Stimulated activated CD4-positive, alpha-beta T cell treated with anti-CD3 and anti-CD28 coated beads, Interleukin-12 subunit alpha, Interleukin-12 subunit beta, amount 100 ng/mL, for 48 hours (primary cell): ENCODE measurements at places on chromosomes 11 and 22.

DNA sequence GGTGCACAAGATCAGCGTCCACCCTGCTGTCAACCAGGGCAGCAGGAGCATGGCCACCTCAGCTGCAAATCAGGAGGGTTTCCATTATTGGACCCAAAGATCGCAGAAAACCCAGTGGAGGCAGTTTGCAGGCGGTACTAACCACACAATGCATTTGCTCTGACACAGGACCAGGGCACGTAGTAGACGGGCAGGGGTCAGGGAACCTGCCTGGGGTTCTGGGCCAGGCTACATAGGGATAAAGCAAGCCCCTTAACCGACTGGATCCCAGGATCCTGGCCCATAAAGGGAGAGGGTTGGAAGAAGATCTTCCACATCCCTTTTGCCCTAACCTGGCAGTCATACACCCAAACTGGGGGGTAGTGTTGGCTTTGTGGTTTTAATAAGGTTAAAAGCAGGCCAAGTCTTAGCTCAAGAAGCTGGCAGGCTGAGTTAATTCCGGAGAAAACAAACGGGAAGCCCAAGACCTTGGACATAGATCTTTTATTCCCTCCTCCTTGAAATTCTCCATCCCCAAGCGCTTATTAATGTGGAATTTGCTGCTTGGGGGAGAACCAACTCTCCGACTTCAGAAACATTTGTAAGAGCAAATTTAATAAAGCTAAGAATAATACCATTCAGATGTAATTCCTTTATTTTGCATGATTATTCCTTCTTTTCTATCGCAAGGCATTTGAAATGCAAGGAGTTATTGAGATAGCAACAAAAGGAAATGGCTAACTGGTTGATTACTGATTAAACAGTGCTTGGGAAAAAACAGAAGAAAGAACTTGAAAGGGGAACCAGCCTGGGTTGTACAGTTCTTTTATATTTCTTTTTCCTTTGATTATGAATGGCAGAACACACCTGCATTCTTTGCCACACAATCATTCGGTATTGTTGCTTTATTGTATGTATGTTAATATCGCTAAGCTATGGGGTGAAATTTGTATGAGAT, 6.3 kb upstream of the ARHGAP8 start:
- no peak for DNase-seq

- no peak for DNase-seq
Observed at GRCh38 chr11:100297516-100297915, 389.6 kb upstream of the ARHGAP42 start.

DNA sequence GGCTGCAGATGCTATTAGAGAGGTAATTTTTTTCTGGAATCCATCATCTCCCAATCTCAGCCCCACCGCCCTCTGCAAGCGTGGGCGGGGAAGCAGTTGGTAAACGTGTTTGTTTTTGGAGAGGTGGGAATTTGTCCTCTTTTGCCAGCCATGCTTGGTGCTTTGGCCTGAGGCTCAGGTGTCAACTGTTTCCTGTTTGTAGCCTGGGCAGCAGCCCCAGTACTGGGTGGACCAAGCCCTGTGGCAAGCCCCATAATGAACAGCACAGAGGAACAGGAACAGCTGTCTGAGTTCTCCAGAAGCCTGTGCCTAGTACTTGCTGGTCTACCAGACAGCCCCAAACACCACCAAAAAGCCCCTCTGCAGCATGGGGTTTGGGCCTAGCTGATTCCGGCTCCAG, 39.6 kb downstream of the POU2F3 start:
- DNase-seq, result no peak

GRCh38 chr11:130762638-130763037, 153.6 kb downstream of the SNX19 start:
- DNase-seq, result no peak

- no peak for DNase-seq
Observed at GRCh38 chr11:31780078-31780477, 31.0 kb downstream of the PAX6 start.

DNA sequence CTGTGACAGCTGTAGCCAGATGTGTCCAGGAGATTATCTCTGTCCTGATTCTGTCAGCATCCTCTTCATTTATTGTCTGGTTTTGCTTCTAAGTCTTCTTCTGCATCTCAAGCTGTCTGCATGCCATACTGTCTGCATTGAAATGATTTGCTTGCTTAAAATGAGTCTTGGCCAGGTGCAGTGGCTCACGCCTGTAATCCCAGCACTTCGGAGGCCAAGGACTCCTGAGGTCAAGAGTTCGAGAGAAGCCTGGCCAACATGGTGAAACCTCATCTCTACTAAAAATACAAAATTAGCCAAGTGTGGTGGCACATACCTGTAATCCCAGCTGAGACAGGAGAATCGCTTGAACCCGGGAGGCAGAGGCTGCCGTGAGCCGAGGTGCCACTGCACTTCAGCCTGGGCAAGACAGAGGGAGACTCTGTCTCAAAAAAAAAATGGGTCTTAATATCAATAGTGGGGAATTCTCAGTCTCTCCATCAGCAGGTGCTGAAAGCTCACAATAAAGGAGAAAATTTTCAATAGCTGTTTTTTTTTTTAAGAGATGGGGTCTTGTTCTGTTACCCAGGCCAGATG, 39.2 kb upstream of the AMPD3 start:
- no peak for DNase-seq

GRCh38 chr11:32713496-32713895, 81.0 kb downstream of the CCDC73 start:
- DNase-seq, result no peak

DNA sequence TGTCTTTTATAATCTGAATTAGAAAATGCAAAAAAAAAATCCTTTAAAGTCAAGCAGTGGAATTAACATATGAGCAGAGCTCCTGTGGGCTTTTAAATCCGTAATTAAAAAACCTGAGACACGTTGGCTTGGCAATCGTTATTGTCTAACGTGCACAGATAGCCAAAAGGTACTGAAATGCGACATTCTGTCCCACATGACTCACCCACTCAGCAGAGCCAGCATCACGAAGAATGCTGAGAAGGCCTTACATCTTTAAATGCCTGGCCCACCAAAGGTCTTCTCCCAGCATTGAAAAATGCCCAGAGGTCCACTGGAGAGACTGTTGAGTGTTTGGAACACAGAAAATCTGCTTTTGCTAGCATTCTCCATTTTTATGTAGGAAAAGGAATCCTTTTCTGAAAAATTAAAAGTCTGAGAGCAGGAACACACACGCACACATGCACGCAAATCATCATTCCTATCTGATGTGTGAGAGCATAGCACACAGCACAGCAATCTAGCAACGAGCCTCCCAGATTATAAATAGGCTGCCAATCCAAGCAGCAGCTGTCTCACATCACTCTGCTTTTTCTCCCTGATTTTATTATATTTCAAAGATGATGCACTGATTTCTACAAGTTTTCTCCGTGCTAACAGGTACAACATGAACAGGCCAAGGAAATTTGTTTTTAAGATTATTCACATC, 94.5 kb downstream of the PHF21A start:
- DNase-seq, result no peak

GRCh38 chr11:110125632-110126031, 32.4 kb downstream of the ZC3H12C start:
- no peak for DNase-seq

- no peak for DNase-seq
Observed at GRCh38 chr11:16169956-16170847, 186.1 kb downstream of the SOX6 start.

GRCh38 chr22:30566125-30566524, 8.3 kb downstream of the GAL3ST1 start:
- no peak for DNase-seq

GRCh38 chr22:20988573-20989322, 6.7 kb downstream of the LZTR1 start:
- no peak for DNase-seq

GRCh38 chr11:371716-372590, 2.7 kb downstream of the B4GALNT4 start:
- no peak for DNase-seq

GRCh38 chr11:86749821-86750401, 50.4 kb upstream of the PRSS23 start:
- DNase-seq, result no peak

GRCh38 chr11:21343204-21343603, 673.8 kb downstream of the NELL1 start:
- no peak for DNase-seq

GRCh38 chr22:40232624-40233023, 54.9 kb downstream of the TNRC6B start:
- no peak for DNase-seq

DNA sequence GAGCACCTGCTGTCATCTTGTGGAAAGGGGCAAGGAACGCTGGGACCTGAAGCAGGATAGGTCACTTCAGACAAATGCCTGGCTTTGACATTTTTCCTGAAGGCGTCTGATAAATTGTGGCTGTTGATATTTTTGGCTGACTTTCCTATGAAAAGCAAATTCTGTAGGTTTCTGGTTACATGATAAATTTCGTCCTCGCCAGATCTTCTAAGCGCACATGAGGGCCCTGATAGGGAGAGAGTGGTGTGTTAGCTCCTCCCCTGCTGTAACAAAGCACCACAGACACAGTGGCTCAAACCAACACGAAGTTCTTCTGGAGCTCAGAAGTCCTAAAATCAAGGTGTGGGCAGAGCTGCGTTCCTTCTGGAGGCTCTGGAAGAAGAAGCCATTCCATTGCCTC, 19.6 kb downstream of the APOL4 start:
- DNase-seq, result no peak

DNA sequence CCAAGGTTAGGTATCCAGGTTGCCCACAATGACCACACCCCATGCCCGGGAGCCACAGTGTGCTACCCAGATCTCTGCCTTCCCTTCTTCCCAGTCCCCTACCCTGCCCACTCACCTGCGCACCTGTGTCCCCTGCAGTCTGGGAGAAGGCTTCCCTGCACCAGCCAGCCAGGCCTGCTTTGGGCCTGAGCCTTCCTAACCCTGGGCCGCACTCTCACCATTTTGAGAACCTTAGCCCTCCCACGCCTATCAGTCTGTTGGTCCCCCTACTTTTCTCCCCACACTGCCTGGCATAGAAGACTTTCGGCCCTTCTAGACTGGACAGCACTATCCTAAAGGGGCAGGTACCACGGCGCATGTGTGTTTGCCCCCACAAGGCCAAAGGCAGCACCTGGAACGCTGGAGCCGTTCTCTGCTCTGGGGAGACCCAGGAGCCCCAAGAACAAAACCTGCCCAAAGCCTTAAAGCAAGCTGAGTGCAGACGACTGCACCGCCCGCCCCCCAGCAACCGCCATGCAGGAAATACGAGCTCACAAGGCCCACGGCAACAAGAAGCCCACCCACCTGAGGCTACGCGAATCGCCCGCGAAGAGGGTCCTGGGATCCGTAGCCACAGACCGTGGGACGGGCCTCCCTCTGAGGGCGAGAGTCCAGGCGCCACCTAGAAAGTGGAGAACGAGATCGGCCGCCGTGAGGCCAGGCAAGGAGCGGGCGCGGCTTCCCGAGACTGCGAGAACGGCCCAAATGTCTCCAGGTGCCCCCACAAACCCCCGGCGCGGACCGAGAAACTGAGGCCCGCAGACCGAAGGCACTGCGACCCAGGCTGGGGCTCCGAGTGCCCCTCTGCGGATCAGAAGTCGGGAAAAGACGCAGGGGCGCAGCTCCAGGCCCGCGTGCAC, 546 bp downstream of the GNB1L start:
- DNase-seq, result no peak

- DNase-seq, result no peak
Observed at GRCh38 chr22:24271386-24271854, 789 bp downstream of the SPECC1L start.

DNA sequence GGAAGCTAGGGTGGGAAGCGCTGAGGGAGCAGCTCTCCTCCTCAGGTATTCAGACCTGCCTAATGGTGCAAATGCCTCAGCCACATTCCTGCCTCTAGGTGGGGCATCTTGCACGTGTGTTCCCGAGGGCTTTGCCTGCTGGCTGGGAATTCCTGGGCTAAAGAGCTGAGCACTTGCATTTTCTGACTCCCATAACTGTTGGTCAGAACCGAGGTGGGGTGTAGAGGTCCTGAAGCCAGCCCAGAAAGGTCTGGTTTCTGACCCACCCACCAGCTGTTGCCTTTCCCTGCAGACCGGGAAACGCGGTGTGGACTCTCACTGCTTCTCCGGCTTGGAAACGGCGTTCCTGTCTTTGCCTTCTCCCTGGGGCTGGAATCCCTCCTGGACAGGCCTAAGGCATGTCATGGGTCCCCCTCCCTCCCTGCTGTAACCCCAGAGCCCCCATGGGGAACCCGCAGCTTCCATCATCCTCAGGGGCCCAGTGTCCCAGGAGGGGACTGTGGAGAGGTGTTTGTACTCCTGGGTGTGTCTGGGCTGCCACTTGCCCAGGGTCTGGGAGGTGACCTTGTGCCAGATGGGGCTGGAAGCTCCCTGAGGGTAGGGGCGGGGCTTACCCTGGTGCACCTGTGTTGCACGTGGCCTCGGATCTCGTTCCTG, 24.0 kb upstream of the SMIM38 start:
- no peak for DNase-seq

DNA sequence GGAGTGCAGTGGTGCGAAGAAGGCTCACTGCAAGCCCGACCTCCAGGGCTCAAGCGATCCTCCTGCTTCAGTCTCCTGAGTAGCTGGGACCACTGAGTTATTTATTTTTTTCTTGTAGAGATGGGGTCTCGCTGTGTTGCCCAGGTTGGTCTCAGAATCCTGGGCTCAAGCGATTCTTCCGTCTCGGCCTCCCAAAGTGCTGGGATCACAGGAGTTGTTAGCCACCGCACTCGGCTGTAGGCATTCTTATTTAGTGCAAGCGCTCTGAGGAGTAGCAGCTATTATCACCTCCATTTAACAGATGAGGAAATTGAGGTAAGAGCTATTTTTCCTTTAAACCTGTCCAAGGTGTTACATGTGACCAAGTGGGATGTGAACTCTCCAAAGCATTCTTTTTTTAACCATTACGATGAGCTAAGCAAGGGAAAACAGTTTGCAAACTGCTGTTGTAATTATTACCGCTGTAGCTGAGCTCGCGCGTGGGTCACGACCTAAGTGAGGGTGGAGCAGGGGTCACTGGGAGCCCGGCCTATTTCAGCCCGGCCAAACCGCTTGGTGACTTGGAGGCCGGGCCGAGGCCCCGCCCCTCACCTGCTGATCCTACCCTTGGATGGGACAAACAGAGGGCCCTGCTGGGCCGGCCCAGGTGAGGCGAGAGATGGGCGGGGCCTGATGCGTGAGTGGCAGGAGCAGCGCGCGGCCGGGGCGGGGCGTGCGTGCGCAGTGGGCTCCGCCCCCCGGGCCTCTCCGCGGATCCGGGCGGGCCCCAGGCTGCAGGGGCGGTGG, 449 bp upstream of the KREMEN1 start:
- peak; percentile 69 for DNase-seq

DNA sequence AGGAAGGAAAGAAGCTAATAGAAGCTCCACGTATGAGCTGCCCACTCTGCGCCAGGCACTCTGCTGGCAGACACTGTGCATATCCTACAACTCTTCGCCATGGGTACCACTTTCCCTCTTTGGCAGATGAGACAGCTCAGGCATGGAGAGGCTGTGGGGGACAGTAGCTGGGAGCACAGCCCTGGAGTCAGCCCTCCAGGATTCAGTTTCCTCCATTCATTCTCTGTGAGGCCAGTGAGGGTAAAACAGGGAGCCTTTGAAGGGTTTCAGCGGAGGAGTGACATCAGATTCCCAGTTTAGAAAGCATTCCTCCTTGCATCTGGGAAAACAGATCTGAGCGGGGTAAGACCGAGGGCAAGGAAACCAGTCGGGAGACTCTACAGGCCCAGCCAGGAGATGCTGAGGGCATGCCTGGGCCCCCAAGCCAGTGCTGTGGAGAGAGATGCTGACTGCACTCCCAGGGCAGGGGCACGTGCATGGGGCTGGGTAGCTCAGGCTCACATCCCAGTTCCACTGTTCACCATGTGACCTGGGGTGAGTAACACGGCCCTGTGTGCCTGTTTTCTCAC, 58.3 kb upstream of the EMID1 start:
- no peak for DNase-seq
